Keratinocyte (primary cell): ENCODE measurements at places on chromosomes 12 and 14. TPM values are rescaled to one million over a fixed set of nuclear protein-coding genes. Genes with fewer than 3 reads are reported as not detected.
A peak's percentile ranks its signal among the peaks of the same experiment; 100 is the strongest.

GRCh38 chr12:97209997-97210396, 252.6 kb upstream of the RMST start:
- no peak for DNase-seq
- no peak overlapping the region for H3K27ac ChIP-seq
- H3K4me3 ChIP-seq = no peak overlapping the region

DNA sequence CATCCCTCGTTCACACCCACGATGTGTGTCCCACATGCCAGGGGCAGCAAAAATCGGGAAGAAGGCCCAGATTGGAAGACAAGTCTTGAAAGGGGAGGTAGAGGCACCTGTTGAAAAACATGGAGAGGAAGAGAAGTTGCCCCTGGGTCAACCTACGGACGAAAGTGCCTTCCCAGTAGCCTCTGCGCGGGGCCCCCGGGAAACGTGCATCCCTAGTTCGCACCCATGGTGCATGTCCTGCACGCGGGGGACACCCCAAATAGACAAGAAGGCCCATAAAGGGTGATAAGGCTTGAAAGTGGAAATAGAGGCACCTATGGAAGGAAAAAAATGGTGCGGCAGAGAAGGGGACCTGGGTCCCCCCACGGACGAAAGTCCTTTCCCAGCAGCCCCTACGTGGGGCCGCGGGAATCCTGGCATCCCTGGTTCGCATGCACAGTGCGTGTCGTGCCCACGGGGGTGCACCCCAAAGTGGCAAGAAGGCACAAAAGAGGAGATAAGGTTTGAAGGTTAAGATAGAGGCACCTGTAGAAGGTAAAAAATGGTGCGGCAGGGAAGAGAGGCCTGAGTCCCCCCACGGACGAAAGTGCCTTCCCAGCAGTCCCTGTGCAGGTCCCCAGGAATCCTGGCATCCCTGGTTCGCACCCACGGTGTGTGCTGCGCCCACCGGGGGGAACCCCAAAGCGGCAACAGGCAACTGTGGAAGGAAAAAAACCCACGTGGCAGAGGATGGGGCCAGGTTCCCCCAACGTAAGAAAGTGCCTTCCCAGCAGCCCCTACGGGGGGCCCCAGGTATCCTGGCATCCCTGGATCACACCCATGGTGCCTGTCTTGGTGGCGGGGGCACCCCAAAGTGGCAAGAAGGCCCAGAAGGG, 278.3 kb downstream of the ALG10 start:
- H3K4me3 ChIP-seq = no peak overlapping the region
- H3K36me3 ChIP-seq = no peaks in the 10 kb centered on the region
- no peaks in the 10 kb centered on the region for H3K4me1 ChIP-seq
- DNase-seq = no peak
- H3K27ac ChIP-seq = no peak overlapping the region
- H3K27me3 ChIP-seq = no peaks in the 10 kb centered on the region

DNA sequence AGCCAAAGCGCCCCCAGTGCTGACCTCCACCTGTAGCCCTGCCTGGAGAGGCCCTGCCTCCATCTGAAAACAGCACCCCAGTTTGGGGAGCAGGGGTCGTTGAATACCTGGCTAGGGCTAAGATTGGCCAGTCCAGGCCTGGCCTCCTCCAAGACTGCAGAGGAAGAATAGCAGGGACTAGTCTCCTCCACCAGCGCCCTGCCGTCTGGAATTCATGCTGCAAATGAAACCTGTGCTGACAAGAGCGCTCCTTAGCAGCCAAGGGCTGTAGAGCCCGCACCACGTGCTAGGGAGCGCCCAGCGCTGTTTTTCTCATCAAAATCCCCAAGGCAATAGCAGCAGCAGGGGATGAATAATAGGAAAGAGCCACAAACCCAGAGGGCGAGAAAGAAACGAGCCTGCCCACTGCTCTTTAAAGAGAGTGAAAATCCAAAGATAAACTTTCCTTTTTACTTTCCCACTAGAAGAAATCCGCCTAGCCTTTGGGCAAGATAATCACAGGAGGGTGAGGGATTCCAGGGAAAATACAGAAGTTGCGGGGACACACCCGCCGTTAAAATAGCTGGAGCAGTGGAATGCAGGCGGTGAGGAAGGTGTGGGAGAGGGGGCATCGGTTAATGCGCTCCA, 3.3 kb downstream of the COL2A1 start:
- H3K4me3 ChIP-seq = peak overlapping the region; percentile 36
- H3K27ac ChIP-seq = peak overlapping the region; percentile 91
- peak; percentile 81 for DNase-seq
- H3K36me3 ChIP-seq = no peaks in the 10 kb centered on the region
- peaks cover 48% of the 10 kb centered on the region for H3K27me3 ChIP-seq

DNA sequence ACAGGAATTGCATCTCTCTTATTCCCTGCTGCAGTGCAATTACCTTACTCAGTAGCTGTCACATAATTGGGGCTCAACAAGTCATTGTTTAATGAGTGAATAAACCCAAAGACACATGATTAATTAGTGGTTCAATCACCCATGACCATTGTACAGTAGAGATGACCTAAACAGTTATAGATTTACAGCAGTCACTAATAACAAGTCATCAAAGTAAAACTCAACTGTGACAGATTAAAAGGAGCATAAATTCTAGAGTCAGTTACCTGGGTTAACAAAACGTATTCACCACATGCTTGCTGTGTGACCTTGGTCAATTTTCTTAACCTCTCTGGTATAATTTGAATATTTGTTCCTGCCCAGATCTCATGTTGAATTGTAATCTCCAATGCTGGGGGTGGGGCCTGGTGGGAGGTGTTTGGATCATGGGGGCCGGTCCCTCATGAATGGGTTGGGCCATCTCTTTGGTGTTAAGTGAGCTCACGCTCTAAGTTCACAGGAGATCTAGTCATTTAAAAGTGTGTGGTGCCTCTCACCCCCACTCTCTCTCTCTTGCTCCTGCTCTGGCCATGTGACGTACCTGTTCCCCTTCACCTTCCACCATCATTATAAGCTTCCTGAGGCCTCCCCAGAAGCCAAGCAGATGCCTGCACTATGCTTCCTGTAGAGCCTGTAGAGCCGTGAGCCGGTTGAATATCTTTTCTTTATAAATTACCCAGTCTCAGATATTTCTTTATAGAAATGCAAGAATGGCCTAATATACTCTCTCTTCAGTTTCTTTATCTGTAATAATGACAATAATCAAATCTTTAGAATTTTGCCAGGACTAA, 141.9 kb upstream of the PLEKHG7 start:
- no peaks in the 10 kb centered on the region for H3K36me3 ChIP-seq
- no peak overlapping the region for H3K4me3 ChIP-seq
- H3K27ac ChIP-seq = no peak overlapping the region

DNA sequence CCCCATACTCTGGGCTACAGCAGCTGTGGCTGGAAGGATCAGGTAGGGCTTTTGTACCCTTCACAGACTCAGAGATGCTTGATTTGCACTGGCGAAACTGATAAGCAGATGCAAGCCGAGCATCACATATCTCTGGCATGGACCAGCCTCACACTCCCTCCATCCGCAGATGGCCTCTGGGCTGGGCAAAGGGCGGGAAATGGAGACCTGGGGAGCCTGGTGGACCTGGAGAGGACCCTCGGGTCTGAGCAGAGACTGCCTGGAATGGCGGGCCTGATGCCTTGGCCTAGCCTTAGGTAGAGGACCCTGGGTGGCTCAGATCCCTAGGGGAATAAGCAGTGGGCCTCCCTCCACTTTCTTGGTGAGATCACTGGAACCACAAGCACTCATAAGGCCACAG, 53.2 kb downstream of the GALNT16 start:
- H3K36me3 ChIP-seq = no peaks in the 10 kb centered on the region

- no peak overlapping the region for H3K27ac ChIP-seq
- H3K4me3 ChIP-seq = no peak overlapping the region
- H3K4me1 ChIP-seq = peaks cover 25% of the 10 kb centered on the region
- no peaks in the 10 kb centered on the region for H3K27me3 ChIP-seq
- H3K36me3 ChIP-seq = no peaks in the 10 kb centered on the region
- no peak for DNase-seq
Observed at GRCh38 chr12:14396071-14396470, 30.6 kb downstream of the ATF7IP start.

GRCh38 chr12:106064721-106065021, 74.1 kb downstream of the NUAK1 start:
- H3K4me3 ChIP-seq = no peak overlapping the region
- peaks cover 14% of the 10 kb centered on the region for H3K36me3 ChIP-seq
- no peaks in the 10 kb centered on the region for H3K27me3 ChIP-seq
- no peak overlapping the region for H3K27ac ChIP-seq

DNA sequence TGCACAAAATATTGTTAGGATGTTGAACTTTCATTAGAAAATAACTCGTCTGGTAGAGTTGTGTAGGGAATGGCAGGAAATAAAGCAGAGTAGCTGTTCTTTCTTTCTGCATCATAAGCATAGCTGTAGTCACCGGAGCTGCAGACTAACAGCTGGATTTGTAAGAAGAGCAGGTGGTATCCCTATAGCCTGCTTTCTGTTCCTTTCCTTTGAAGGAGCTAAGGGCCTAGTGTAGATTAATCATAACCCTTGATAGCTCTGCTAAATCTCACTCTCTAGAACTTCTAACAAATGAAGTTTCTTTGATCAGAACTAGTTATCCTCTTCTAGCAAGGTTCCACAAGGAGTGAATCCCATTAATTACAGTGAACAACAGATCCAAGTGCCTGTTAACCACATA, 3.5 kb downstream of the LMO3 start:
- peaks cover 2% of the 10 kb centered on the region for H3K4me1 ChIP-seq
- H3K36me3 ChIP-seq = no peaks in the 10 kb centered on the region
- H3K4me3 ChIP-seq = no peak overlapping the region
- H3K27ac ChIP-seq = no peak overlapping the region
- DNase-seq = no peak

DNA sequence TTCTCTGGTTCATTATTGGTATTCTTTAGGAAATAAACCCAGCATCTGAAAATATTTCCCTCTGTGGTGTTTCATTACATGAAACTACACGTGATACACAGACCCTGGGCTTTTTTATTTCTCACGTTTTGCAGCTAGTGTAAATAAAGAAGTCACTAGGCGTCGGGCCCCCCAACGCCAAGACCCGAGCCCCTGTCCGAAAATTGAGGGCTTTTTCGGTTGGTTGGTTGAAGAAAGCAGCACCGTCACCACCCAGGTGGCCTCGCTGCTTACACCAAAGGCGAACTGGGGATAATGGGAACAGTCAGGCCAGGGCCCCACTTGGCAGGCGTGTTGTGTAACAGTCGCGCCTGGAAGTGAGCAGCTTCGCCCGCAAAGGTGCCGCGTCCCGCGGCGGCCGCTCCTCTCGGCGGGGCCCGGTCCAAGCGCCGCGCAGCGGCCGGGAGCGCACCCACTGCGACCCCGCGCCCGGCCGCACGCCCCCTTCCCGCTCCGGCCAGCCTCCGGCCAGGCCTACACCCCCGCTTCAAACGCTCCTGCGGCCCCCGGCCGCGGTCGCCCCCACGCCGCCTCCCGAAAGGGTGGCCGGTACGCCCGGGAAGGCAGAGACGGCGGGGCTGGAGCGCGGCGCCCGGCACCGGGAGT, 1.2 kb downstream of the DUSP16 start:
- peak overlapping the region; percentile 95 for H3K27ac ChIP-seq
- DNase-seq = no peak
- H3K27me3 ChIP-seq = no peaks in the 10 kb centered on the region
- H3K36me3 ChIP-seq = no peaks in the 10 kb centered on the region

DNA sequence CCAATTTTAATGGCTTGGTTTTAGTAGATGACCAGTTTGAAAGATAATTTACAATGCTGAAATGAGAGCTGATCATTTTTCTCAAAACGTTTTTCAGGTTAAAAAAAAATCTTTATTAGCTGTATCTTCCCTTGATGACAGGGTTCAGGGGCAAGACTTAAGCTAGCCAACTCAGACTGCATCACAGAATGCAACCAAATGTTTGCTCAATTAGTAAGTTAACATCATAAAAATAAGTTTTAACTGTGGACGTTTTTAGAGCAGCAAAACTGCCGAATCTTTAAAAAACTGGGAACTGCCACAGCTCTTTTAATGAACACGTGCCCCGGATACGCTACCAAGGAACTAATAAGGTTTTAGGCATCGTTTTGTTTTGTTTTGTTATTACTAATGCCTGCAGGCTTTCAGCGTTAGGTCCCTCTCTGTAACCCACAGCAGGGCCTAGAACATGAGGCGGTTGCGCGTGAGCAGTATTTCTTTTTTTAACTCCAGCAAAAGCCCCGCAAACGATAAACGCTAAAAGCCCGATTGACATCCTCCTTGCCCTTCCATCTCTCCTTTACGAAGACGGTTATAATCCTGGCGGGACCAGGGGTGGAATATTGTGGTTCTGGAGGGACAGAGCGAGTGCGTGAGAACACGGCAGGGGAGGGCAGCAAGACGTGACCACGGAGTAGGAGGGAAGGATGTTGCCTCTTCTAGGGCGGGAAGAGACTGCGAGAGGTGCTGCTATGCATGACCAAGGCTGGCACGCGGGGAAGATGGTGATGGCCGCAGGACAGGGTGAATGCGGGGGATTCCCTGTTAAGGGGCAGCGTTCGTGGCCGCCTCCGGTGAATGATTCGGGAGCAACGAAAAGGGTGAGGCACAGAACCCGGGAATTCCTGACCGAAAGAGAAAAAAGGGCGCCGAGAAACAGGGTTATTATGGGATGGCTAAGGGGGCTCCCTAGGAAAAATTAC, 652 bp downstream of the SUPT16H start:
- DNase-seq = no peak
- peak overlapping the region; percentile 89 for H3K4me3 ChIP-seq
- peaks cover 4% of the 10 kb centered on the region for H3K36me3 ChIP-seq
- H3K4me1 ChIP-seq = peaks cover 15% of the 10 kb centered on the region
- H3K27ac ChIP-seq = peak overlapping the region; percentile 96
- no peaks in the 10 kb centered on the region for H3K27me3 ChIP-seq

- no peak overlapping the region for H3K4me3 ChIP-seq
- peaks cover 14% of the 10 kb centered on the region for H3K4me1 ChIP-seq
- no peak overlapping the region for H3K27ac ChIP-seq
Observed at GRCh38 chr14:103545915-103546651, 16.4 kb downstream of the BAG5 start.

- no peaks in the 10 kb centered on the region for H3K36me3 ChIP-seq
- no peak overlapping the region for H3K4me3 ChIP-seq
- H3K27ac ChIP-seq = no peak overlapping the region
- H3K27me3 ChIP-seq = no peaks in the 10 kb centered on the region
Observed at GRCh38 chr12:18066666-18067065, 23.3 kb downstream of the RERGL start.

GRCh38 chr14:58784931-58785330, 147.2 kb downstream of the DACT1 start:
- no peaks in the 10 kb centered on the region for H3K4me1 ChIP-seq
- DNase-seq = no peak
- no peak overlapping the region for H3K27ac ChIP-seq
- no peaks in the 10 kb centered on the region for H3K36me3 ChIP-seq
- H3K27me3 ChIP-seq = peaks cover 7% of the 10 kb centered on the region

Gene HECTD1
- polyA plus RNA-seq = 78.5 to 94.8 TPM (median 85.5 TPM) in 3 replicates

Gene AVPR1A
- not detected in 3 replicates for polyA plus RNA-seq

Gene ACRBP
- polyA plus RNA-seq = 0.07 to 0.21 TPM (median 0.09 TPM) in 3 replicates

Gene CCDC77
- polyA plus RNA-seq = 4.6 to 8.3 TPM (median 5.8 TPM) in 3 replicates

Gene ADAMTS20
- not detected in 3 replicates for polyA plus RNA-seq

Gene ASCL1
- polyA plus RNA-seq = 0.03 TPM in 1 of 3 replicates, not detected in the others

Gene ABCD2
- polyA plus RNA-seq = 0.01 to 0.03 TPM (median 0.02 TPM) in 3 replicates
